ENCODE measurements at places on chromosomes 5 and 9. TPM values are rescaled to one million over a fixed set of nuclear protein-coding genes. Genes with fewer than 3 reads are reported as not detected.
A peak's percentile ranks its signal among the peaks of the same experiment; 100 is the strongest.

The LRRC19 gene
- polyA plus RNA-seq: 9.6 TPM

The F2RL1 gene
- polyA plus RNA-seq: 130 TPM

The HSPB3 gene
- polyA plus RNA-seq: 0.77 TPM

The DDX46 gene
- 15.3 TPM for polyA plus RNA-seq

The ACSL6 gene
- 0.75 TPM for polyA plus RNA-seq

The NAIF1 gene
- 8.0 TPM for polyA plus RNA-seq

DNA sequence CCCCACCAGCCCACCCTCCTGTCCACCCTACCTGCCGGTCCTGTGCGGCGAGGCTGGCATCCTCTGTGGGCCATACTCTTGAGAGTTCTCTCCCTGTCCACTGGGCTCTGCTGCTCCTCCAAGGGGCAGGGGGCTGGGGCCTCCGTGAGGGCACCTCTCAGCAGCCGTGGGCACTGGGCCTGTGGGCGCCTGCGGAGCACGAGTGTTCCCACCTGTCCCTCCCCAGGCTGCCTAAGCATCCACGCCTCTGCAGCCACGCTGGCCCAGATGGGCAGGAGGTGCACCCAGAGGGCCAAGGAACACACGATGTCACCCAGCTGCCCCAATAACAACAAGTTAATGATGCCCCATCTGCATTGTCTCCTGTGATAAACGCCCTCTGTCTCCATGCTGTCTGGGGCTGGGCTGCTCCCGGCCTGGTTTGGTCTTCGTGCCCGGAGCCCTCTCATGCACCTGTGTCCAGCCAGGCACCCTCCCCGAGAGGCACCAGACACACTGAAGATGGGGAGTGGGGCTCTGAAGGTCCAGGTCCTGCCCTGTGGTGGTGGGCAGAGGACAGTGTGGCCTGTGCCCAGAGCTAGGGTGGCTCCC lies 114.5 kb downstream of the RXRA start:
- no peak for DNase-seq
- no peaks in the 10 kb centered on the region for H3K27me3 ChIP-seq
- no peak overlapping the region for H3K4me3 ChIP-seq
- H3K4me1 ChIP-seq: peaks cover 46% of the 10 kb centered on the region
- H3K27ac ChIP-seq: no peak overlapping the region

- H3K27me3 ChIP-seq: no peaks in the 10 kb centered on the region
- no peak for DNase-seq
- H3K4me3 ChIP-seq: no peak overlapping the region
- no peaks in the 10 kb centered on the region for H3K36me3 ChIP-seq
Measured at GRCh38 chr9:117046666-117047327, 359.7 kb downstream of the TRIM32 start.

DNA sequence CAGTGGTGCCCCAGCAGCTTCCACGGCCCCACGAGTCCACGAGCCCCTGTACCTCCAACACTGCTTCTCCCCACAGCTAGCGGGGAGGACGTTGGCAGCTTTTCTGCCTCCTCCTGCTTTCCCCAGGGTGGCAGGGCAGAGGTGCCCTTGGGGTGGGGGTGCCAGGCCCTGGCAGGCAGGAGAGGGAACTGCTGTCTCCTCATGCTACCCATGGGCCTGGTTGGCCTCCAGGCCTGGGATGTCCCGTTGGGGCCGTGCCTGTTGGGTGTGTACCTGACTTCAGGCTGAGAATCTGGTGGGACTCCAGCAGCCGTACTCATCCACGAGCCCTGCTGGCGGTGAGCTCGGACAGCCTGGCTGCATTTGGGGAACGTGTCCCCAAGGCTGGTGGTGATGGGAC lies 27.3 kb downstream of the RXRA start:
- H3K27me3 ChIP-seq: no peaks in the 10 kb centered on the region
- DNase-seq: no peak
- H3K36me3 ChIP-seq: no peaks in the 10 kb centered on the region
- peaks cover 69% of the 10 kb centered on the region for H3K4me1 ChIP-seq

- no peaks in the 10 kb centered on the region for H3K36me3 ChIP-seq
- H3K27ac ChIP-seq: no peak overlapping the region
- H3K4me1 ChIP-seq: no peaks in the 10 kb centered on the region
- DNase-seq: no peak
- no peaks in the 10 kb centered on the region for H3K27me3 ChIP-seq
Measured at GRCh38 chr5:142100307-142100706, 8.3 kb upstream of the NDFIP1 start.

- H3K4me1 ChIP-seq: peaks cover 5% of the 10 kb centered on the region
- no peaks in the 10 kb centered on the region for H3K36me3 ChIP-seq
- H3K27me3 ChIP-seq: no peaks in the 10 kb centered on the region
- DNase-seq: peak; percentile 31
- no peak overlapping the region for H3K27ac ChIP-seq
Measured at GRCh38 chr5:124546643-124547042, 199.8 kb downstream of the ZNF608 start.

GRCh38 chr5:106843812-106844416 lies 826.8 kb downstream of the EFNA5 start:
- H3K27ac ChIP-seq: no peak overlapping the region
- peak; percentile 28 for DNase-seq
- no peaks in the 10 kb centered on the region for H3K27me3 ChIP-seq
- H3K4me1 ChIP-seq: no peaks in the 10 kb centered on the region

DNA sequence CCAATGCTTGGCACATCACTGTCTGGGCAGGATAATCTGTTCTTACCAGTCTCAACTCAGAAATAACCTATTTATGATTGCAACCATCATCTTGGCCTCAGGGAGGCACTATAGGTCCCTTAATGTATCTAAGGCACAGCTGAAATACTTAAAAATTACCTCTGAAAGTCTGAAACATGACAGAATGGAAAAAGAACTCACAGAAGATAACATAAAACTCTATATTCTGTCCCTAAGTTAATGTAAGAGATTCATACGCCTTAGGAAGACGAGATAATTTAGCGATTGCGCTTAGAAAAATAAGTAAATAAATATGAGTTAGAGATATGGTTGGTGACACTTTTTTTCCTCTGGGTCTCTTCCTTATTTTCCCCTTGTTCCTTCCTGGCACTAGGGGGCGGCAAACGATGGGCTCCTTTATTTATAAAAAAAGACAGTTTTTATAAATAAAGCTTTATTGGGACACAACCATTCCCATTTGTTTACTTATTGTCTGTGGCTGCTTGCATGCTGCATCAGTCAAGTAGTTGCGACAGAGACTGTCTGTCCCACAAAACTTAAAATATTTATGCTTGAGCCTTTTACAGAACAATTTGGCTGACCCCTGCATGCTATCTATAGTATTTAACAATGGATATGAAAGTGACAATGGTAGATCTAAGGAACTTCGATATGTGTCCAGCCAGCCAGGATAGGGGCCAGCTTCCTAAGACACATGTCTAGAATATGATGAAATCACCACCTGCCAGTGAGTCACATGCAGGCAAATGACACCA lies 79.6 kb downstream of the PDE4D start:
- DNase-seq: peak; percentile 78
- H3K36me3 ChIP-seq: no peaks in the 10 kb centered on the region
- H3K27ac ChIP-seq: no peak overlapping the region
- peaks cover 10% of the 10 kb centered on the region for H3K27me3 ChIP-seq
- no peak overlapping the region for H3K4me3 ChIP-seq

DNA sequence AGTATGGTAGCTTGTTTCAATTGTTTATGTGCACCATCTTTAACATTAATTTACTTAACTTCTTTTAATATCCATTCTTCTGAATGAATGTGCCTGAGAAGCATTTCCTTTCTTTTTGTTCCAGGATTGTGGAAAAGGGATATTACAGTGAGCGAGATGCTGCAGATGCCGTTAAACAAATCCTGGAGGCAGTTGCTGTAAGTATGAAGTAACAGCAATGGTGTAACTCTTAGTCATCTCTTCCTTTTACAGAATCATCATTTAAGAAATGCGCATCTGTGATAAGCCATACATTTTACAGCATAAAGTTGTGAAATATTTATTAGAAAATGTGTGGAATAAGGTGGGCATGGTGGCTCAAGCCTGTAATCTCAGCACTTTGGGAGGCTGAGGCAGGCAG lies 117.7 kb downstream of the STARD4 start:
- H3K27ac ChIP-seq: no peak overlapping the region
- no peaks in the 10 kb centered on the region for H3K4me1 ChIP-seq
- H3K36me3 ChIP-seq: no peaks in the 10 kb centered on the region
- DNase-seq: no peak
- H3K27me3 ChIP-seq: no peaks in the 10 kb centered on the region

DNA sequence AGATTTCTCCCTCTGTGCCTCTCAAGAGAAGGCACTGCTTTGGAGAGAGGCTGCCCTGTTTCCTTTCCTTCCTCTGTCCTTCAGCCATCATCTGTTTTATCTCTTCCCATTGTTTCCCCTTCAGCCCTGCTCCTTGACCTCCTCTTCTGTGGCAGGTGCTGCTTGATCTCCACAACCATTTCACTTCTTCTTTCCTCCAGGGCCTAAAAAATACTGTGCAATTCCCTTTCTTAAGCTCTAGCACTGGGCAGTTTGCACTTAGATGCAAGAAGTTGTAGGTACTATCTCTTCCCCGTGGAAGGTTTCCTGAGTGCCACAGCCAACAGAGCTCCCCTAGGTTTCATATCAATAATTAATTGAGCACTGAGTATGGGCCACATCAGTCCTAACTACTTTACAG lies 8.8 kb upstream of the ADRB2 start:
- no peak overlapping the region for H3K4me3 ChIP-seq
- no peak overlapping the region for H3K27ac ChIP-seq
- no peak for DNase-seq

- H3K36me3 ChIP-seq: no peaks in the 10 kb centered on the region
- H3K27ac ChIP-seq: peak overlapping the region; percentile 88
- no peak overlapping the region for H3K4me3 ChIP-seq
- DNase-seq: no peak
- H3K27me3 ChIP-seq: no peaks in the 10 kb centered on the region
- peaks cover 38% of the 10 kb centered on the region for H3K4me1 ChIP-seq
Measured at GRCh38 chr9:94817291-94818177, 91.0 kb downstream of the AOPEP start.

DNA sequence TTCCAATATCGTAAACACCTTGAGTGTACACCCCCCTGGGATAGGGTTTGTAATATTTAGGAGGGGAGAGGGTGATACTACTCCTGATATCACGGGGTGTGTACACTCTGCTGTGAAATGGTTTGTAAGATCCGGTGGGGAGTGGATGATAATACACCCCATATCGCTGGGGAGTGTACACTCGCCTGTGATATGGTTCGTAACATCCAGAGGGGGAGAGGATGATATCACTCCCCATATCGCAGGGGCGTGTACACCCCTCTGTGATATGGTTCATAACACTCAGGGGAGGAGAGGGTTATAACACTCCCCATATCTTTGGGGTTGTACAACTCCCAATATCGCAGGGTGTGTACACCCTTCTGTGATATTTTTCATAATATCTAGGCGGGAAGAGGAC lies 33.8 kb upstream of the SLC25A48 start:
- no peak for DNase-seq
- H3K36me3 ChIP-seq: no peaks in the 10 kb centered on the region
- no peak overlapping the region for H3K27ac ChIP-seq
- peaks cover 42% of the 10 kb centered on the region for H3K27me3 ChIP-seq
- no peaks in the 10 kb centered on the region for H3K4me1 ChIP-seq

DNA sequence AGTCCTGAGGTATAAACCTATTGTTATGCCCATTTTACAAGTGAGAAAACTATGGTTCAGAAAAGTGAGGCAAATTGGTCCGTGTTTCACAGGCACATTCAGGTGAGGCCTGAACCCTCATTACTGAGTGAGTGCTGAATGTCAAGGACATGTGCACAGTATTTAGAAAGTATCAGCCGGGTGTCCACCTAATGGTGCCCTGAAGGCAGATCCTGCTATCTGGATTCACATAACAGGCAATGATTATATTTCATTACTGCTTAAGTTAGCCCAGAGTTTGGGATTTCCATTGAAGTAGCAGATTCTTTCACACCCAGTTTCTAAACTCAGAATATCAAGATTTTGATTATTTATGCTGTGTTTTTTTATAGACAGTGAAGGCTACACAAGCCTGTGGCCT lies 142.7 kb downstream of the LHFPL2 start:
- H3K27me3 ChIP-seq: no peaks in the 10 kb centered on the region
- H3K4me3 ChIP-seq: no peak overlapping the region
- H3K36me3 ChIP-seq: no peaks in the 10 kb centered on the region

DNA sequence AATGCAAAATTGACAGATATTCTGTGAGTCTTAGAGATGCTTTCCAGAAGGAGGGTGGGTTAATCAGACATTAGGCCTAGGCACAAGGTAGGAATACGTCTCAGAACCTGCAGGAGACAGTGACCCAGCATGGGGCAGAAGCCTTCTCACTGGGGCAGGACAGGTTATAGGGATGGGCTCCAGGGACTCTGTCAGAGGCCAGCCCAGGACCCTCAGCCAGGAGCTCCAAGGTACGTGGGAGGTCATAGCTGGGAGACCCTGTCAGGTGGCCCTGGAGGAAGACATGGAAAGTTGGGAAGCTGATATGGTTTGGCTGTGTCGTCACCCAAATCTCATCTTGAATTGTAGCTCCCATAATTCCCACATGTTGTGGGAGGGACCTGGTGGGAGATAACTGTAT lies 450.4 kb downstream of the GADD45G start:
- no peak overlapping the region for H3K4me3 ChIP-seq
- H3K27me3 ChIP-seq: no peaks in the 10 kb centered on the region
- no peaks in the 10 kb centered on the region for H3K36me3 ChIP-seq
- no peak overlapping the region for H3K27ac ChIP-seq
- DNase-seq: no peak

GRCh38 chr5:52947208-52947607 lies 41.9 kb upstream of the ITGA2 start:
- H3K27me3 ChIP-seq: no peaks in the 10 kb centered on the region
- H3K4me3 ChIP-seq: no peak overlapping the region
- no peaks in the 10 kb centered on the region for H3K4me1 ChIP-seq
- no peak overlapping the region for H3K27ac ChIP-seq
- H3K36me3 ChIP-seq: no peaks in the 10 kb centered on the region
- DNase-seq: no peak

DNA sequence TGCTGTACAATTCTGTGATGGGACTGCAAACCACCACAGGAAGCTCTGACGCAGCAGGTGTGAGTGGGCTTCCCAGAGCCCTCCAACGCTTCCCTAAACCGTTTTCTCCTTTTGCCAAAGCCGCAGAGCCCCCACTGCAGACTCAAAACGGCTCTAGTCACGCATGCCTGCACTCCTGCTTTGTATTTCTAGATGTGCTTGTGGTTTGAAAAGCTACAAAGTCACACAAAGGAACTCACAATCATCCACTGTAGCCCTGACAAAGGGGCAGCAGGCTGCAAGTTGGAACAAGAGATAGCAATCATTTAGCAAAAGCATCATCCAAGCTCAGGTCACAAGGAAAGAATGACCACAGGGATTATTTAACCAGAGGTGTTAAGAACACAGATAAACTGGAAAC lies 79.3 kb downstream of the PTPN3 start:
- no peaks in the 10 kb centered on the region for H3K4me1 ChIP-seq
- DNase-seq: no peak
- no peak overlapping the region for H3K4me3 ChIP-seq
- no peak overlapping the region for H3K27ac ChIP-seq
- H3K27me3 ChIP-seq: no peaks in the 10 kb centered on the region

GRCh38 chr5:179195561-179196404 lies 135.6 kb downstream of the ZNF354C start:
- no peaks in the 10 kb centered on the region for H3K4me1 ChIP-seq
- DNase-seq: no peak
- H3K4me3 ChIP-seq: no peak overlapping the region
- H3K36me3 ChIP-seq: no peaks in the 10 kb centered on the region
- no peaks in the 10 kb centered on the region for H3K27me3 ChIP-seq

GRCh38 chr5:124713595-124713994 lies 32.8 kb downstream of the ZNF608 start:
- H3K4me3 ChIP-seq: no peak overlapping the region
- H3K4me1 ChIP-seq: peaks cover 12% of the 10 kb centered on the region
- H3K27me3 ChIP-seq: no peaks in the 10 kb centered on the region
- H3K36me3 ChIP-seq: no peaks in the 10 kb centered on the region
